Cardiac septum (tissue), 1 donor: ENCODE measurements at places on chromosomes 12 and 14. TPM values are rescaled to one million over a fixed set of nuclear protein-coding genes. Genes with fewer than 3 reads are reported as not detected.

Gene ADAM20
- total RNA-seq = 0.78 TPM

Gene BATF
- 0.65 TPM for total RNA-seq

Gene EPYC
- total RNA-seq = not detected

Gene ARHGAP9
- total RNA-seq = 5.9 TPM

Gene FGF23
- total RNA-seq = 0.46 TPM

Gene ENDOU
- total RNA-seq = 0.24 TPM

Gene DDHD1
- total RNA-seq = 8.3 TPM

Gene DHRS2
- total RNA-seq = 0.27 TPM

Gene ERBB3
- 1.5 TPM for total RNA-seq

Gene ARHGEF40
- total RNA-seq = 26.3 TPM

DNA sequence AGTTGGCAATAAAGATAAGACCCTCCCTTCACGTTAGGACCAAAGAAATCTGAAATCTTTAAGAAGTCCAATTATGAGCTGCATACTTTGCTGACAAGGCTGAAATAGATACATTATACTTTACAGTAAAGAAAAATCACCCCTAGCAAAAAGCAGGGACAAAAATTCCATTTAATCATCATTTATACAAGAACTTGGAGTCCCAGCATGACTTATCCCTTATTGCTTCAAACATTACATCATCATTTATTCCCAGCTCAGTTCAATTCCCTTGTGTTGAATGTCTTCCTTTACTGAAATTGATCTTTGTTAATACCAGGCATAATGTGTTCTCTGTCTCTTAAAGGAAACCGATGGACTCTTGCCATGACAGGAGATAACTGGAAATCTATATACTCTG lies 449.6 kb upstream of the CCDC196 start:
- DNase-seq = no peak

- DNase-seq = no peak
Observed at GRCh38 chr14:99821519-99822508, 28.6 kb downstream of the EML1 start.

DNA sequence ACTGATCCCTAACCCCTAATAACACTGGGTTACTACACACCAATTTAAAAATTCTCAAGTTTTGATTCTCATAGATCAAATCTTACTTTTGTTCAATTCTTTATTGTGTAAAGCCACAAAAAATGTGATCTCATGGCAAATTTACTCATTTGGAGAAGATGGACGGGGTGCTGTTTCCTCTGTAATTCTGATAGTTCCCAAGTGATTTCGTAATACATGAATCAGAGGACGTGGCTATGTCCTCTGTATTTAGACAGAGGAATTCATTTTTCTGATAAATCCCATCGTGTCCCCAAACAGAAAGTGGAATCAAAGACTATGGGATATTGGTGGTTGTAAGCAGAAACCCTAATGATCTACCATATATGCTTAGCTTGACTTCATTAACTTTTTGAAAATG lies 76.6 kb upstream of the GNG2 start:
- no peak for DNase-seq

DNA sequence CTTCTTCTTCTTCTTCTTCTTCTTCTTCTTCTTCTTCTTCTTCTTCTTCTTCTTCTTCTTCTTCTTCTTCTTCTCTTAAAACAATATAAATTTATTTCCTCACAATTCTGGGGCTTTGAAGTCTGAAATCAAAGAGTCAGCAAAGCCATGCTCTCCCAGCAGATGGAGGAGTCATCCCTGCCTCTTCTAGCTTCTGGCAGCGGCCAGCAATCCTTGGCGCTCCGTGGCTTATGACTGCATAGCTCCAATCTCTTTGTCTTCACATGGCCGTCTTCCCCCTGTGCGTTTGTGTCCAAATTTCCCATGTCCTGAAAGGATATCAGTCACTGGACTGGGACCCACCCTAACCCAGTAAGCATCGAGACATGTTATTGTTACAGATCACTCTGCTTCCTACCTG lies 22.9 kb downstream of the KCNA1 start:
- DNase-seq = no peak

DNA sequence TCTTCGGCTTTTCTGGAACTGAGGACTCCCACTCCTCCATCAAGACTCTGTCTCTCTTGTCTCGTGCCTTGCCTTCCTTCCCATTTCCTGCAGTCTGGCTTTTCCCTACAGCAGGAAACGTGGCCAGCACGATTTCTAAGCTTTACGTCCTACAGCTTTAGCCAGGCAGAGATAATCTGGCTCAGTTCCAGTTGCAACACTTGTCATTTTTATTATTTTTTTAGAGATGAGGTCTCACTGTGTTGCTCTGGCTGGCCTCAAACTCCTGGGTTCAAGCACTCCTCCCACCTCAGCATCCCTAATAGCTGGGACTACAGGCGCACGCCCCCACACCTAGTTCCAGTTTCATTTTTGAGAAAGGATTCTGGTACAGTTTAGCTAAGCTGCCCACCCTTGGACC lies 19.9 kb downstream of the CALM1 start:
- no peak for DNase-seq

- DNase-seq = peak; percentile 78
Observed at GRCh38 chr12:42705863-42706262, 116.3 kb upstream of the PRICKLE1 start.

- no peak for DNase-seq
Observed at GRCh38 chr12:74906224-74906623, 303.4 kb downstream of the KCNC2 start.

GRCh38 chr14:63573581-63573980 lies 30.4 kb upstream of the PPP2R5E start:
- no peak for DNase-seq

DNA sequence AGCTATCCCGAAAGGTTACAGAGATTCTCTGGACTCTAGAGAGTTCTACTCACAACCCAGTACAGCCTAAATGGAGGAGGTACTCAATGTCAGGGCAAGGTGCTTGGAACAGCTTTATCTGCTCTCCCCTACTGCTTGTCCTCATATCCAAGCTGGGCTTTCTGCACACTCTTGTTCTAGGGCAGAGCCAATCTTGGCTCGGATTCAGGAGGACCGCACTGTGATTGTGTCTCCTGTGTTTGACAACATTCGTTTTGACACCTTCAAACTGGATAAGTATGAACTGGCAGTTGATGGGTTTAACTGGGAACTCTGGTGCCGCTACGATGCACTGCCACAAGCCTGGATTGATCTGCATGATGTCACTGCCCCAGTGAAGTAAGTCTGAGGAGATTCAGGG lies 25.0 kb downstream of the GALNT8 start:
- no peak for DNase-seq

GRCh38 chr12:12600659-12601058 lies 11.0 kb upstream of the CREBL2 start:
- no peak for DNase-seq

- no peak for DNase-seq
Observed at GRCh38 chr12:130667421-130667960, 48.6 kb downstream of the RIMBP2 start.

DNA sequence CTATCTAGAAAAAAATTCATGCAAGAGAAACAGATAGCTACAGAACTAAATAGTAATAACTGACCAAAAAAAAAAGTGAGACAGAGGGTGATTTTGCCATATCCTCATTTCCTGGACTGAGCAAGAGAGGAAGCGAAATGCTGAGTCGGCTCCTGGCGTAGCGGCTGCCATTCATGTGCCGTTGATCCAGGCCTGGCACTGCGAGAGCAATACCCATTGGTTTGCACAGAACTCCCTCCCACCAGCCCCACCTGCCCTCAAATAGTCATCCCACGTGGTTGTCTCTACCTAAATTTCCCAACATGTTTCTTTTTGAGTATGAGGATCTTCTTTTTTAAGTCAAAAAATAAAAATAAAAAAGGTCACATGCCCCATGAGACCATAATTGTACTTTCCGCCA lies 9.4 kb upstream of the WNT5B start:
- no peak for DNase-seq

- DNase-seq = no peak
Observed at GRCh38 chr14:65860956-65861611, 448.6 kb downstream of the FUT8 start.

DNA sequence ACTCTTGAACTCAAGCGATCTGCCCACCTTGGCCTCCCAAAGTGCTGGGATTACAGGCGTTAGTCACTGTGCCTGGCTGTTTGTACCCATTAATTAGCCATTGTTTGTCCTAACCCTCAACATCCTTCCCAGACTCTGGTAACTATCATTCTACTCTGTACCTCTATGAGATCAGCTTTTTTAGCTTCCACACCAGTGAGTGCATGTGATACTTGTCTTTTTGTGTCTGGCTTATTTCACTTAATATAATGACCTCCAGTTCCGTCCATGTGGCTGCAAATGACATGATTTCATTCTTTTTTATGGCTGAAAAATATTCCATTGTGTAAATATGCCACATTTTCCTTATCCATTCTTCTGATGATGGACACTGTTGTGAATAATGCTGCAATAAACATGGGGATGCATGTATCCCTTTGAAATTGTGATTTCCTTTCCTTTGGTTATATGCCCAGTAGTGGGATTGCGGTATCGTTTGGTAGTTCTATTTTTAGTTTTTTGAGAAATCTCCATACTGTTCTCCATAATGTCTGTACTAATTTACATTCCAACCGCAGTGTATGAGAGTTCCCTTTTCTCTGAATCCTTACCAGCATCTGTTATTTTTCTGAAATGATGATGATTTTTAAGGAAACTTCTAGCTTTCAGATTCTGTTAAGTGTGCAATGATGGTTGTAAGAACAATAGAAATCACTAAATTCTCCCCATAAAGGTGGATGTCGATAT lies 6.7 kb upstream of the PPP4R3A start:
- no peak for DNase-seq

- DNase-seq = no peak
Observed at GRCh38 chr12:26730481-26731350, 102.3 kb downstream of the ITPR2 start.

DNA sequence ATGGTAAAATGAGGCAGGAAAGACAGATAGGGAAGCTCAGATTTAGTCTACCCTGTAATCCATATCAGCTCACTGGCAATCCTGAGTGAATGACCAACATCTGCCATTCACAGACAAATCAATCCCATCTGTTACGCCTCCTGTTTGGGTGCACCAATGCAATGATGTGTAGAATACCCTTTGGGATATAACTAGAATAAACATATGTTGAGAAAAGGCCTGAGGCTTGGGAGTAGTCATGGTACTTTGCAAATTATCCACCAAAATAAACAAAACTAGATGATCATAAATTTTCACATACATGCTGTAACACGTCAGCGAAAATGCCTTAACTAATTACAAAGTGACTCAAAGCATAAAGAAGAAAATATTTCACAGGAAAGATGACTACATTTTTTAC lies 78.8 kb downstream of the KCNC2 start:
- no peak for DNase-seq

GRCh38 chr12:131673888-131674257 lies 37.0 kb upstream of the SFSWAP start:
- DNase-seq = no peak

GRCh38 chr12:65518771-65519170 lies 240.3 kb downstream of the MSRB3 start:
- DNase-seq = no peak

DNA sequence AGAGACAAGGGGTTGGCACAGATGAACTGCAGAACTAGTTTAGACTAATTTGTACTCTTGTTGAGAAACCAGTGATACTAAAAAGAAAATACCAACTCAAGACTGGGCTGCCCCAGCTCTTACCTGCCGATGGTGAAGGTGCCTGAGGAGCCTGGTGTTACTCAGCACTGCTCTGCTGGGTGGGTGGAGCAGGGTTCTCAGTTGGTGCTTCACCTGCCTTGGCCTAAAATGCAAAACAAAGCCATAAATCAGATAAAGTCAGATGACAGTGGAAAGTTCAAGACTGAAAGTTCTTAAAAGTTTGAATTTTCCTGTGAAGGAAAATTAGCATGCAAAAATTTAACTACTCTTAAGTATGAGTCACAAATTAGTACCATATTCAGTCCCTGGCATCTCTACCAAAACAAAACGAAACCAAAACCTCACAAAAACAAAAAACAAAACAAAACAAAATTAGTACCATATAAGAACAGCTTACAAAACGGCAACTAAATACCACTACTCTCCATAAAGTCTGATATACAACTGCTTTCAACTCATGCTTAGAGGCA lies 21.9 kb downstream of the YBX3 start:
- DNase-seq = no peak

- DNase-seq = no peak
Observed at GRCh38 chr12:2550561-2551411, 244.0 kb upstream of the FKBP4 start.

DNA sequence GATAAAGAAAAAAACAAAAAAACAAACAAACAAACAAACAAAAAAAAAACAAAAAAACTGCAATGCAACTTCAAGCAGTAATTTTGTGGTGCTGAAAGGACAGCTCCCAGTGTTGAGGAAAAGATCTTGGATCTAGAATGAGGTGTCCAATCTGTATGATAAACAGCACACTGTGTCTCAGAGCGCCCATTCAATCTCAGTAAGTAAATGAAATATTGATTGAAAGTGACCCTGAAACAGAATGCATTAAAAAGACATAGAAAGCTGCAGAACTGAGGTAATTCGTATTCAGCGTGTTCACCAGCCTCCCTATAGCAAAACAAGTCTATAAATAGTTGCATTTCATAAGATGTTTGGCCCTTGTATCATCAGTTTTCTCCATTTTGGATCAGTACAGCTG lies 153.0 kb downstream of the NOVA1 start:
- DNase-seq = no peak

- no peak for DNase-seq
Observed at GRCh38 chr12:131021154-131021541, 67.4 kb downstream of the ADGRD1 start.

GRCh38 chr12:89392391-89392790 lies 40.1 kb upstream of the DUSP6 start:
- no peak for DNase-seq

- DNase-seq = no peak
Observed at GRCh38 chr12:96751626-96752025, 155.4 kb upstream of the NEDD1 start.

DNA sequence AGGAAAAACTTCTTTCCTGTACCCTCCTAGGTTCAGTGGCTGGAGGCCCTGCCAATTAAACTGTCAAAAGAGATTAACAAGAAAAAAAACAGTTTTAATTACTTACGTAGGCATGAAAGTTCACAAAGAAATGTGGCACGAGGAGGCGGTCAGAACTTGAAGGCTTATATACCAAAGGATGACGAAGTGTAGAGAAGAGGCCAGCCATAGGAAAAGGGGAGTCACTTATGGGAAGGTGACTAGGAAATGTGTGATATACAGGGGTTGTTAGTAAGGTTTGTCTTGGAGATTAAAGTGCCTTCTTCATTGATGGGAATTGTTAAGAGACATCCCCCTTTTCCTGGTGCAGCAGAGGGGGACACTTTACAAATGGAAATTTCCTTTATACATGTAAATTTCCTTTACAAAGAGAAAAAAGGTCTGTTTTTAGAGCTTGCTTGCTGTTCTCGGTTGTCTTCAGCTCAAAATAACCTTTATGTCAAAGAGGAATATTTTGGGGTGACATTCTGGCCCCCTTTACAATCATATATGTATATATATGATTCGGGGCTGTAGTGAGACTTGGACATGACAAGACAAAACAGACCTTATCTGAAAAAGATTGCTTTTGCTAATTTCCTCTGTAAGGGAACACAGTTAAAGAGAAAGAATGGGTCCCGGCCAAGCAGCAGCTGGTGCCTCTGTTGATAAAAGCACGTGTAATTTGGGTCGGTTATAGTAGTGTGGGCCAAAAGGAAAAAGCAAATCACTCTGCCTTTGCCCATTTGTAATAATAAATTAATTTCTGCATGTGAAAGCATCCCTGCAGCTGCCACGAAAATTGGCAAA lies 38.6 kb downstream of the SYNE2 start:
- DNase-seq = no peak

GRCh38 chr12:93039930-93040329 lies 110.8 kb upstream of the EEA1 start:
- DNase-seq = no peak
